Right hindlimb (tissue), 1 donor: ENCODE measurements at places on chromosomes 7 and 10.

DNA sequence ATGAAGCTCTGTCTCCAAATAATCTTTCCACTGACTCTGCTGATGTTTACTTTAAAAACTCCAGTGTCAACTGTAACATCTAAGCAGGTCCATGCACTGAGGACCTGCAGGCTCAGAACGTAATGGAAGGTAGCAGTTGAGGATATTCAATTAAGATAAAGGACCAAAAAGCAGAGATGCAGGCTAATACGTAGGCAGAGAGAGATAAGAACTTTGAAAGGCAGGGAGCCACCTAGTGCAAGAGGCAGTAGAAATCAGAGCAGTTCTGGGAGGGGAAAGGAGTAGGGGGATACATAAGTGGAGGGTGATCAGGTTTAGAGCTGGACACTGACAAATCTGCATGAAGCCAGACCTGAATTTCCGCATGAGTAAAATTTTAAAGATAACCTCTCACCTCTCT lies 114.5 kb upstream of the POM121L12 start:
- DNase-seq = no peak

DNA sequence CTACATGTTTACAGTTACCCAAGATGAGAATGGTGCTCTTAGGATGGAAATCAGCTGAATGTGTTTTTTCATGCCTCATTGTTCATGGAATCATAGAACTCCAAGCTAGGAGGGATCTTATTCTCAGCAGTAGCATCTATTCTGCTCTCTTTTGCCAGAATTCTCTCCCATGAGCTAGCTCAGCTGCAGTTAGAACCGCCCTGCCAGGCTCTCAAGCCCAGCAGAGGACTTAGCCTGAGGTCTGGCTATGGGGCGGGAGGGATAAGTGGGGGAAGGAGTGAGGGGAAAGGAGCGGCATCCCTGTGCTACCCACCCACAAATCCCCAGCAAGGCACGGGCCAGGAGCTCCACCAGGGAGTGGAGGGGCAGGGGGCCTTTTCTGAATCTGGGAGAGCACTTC lies 120.7 kb upstream of the PLXNA4 start:
- DNase-seq = peak; percentile 39

GRCh38 chr10:75143353-75143752 lies 31.9 kb downstream of the SAMD8 start:
- no peak for DNase-seq

GRCh38 chr10:124168581-124168980 lies 75.2 kb upstream of the CHST15 start:
- DNase-seq = no peak

- DNase-seq = peak; percentile 67
Measured at GRCh38 chr7:27184337-27185012, 557 bp downstream of the HOXA11 start.

DNA sequence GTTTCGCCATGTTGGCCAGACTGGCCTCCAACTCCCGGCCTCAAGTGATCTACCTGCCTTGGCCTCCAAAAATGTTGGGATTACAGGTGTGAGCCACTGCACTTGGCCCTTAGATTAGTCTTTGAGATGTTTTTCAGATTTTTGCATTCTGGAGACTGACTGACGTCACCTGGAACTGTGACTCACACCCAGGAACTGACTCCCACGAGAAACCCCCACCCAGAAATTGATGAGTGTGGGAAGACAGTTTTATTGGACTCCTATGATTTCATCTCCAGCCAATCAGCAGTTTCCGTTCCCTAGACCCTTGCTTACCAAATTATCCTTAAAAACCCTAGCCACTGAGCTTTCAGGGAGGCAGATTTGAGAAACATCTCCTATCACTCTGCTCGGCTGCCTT lies 867.3 kb downstream of the TYW1 start:
- no peak for DNase-seq

- no peak for DNase-seq
Measured at GRCh38 chr10:126204320-126204719, 184.0 kb downstream of the ADAM12 start.

- no peak for DNase-seq
Measured at GRCh38 chr10:78181381-78182055, 147.9 kb downstream of the RPS24 start.

- DNase-seq = no peak
Measured at GRCh38 chr10:100735337-100736143, 9.8 kb upstream of the PAX2 start.

GRCh38 chr10:47329855-47330254 lies 7.6 kb downstream of the GDF2 start:
- DNase-seq = no peak

DNA sequence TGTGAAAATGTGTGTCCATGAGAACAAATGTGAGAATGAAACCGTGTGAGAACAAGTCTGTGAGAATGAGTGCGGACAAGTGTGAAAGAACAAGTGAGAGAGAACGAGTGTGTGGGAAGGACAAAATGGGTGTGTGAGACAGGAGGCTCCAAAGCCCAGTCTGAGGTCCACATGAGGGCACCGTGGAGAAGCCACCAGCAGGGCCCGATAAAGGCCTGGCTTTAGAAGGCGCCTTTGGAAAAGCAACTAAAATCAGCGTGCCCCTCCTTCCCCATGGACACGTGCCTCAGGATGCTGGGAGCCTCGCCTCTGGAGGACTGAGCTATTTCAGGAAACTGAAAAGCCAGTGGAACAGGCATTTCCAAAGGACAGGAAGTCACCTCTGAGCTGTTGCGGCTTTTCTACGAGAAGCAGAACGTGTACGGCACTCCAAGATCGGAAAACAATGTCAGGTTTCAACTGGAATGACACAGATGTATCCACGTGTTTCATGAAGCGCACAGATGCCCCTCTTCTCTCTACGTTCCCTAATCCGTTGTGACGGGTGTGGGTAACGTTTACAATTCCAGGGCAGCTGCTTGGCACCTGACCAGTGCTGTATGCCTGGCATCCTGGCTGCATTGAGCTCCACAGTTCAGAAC lies 46.4 kb downstream of the ESYT2 start:
- DNase-seq = peak; percentile 60

DNA sequence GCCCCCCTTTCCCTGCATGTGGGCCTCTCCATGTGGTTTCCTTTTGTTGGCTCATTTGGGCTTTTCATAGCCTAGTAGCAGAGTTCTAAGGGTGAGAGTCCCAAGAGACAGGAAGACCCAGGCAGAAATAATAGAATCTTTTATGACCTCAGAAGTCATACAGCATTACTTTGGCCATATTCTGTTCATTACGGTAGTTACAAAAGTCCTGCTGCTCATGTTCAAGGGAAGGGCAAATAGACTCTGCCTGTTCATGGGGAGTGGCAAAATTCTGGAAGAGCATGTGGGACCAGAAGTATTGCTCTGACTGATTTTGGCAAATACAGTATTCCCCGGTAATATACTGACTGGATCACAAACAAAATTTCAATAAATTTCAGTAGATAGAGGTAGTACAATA lies 910.3 kb downstream of the LRMDA start:
- no peak for DNase-seq

- no peak for DNase-seq
Measured at GRCh38 chr7:117165656-117166055, 157.2 kb downstream of the WNT2 start.

GRCh38 chr10:99761365-99761764 lies 21.1 kb upstream of the ABCC2 start:
- DNase-seq = no peak

DNA sequence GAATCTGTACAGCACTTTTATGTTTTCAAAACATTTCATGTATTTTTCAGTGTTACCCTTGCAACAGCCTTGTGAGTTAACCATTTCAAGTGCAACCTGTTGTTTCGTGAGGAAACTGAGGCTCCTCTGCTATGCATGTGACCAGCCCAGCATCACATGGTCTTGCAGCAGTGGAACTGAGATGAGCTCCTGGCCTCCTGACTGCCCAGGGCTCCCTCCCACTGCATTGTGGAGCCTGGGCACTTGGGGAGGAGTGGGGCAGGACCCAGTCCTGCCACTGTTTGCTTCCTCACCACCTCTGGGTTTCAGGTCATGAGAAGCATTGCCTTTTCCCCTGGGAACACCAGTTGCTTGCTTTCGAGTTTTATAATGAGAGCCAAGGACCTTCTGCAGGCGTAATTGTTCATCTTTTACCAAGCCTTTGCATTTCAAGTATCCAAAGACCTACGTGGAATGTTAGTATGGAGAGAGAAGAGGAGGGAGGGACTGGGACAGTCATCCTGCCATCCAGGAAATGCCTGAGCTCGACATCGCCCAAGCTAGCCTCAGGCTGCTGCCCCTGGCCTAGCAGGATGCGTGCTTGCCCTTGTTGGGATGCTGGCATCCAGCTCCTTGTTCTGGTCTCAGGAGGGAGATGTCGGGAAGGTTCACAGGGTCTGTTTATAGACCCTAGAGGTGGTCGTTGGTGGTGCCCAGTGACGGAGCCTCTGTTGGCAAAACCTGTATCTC lies 32.3 kb upstream of the BHLHA15 start:
- DNase-seq = no peak

GRCh38 chr10:1598393-1599153 lies 138.8 kb downstream of the ADARB2 start:
- no peak for DNase-seq

- DNase-seq = peak; percentile 55
Measured at GRCh38 chr7:36207451-36208291, 54.6 kb downstream of the EEPD1 start.
